ENCODE measurements at places on chromosomes 7 and 10.

- DNase-seq = no peak
These were observed 99.4 kb downstream of the RNF216 start for GRCh38 chr7:5681979-5682546.

DNA sequence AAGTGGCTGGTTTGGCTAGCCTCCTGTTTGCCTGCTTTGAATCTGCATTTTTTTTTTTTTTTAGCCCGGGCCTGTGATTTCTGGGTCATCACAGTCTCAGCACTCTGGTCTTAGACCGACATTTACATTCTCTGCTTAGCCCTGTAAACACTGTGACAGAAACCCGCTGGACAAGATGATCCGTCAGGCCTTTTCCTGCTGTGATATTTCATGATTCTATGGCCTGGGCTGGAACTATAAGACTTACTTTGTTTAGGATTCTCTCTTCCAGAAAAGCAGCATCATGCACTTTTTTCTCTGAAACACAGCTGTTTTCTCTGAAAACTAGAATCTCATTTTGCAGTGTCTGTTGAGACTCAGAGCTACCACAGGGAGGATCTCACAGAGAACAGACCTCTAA lies 705.5 kb downstream of the GRID1 start:
- no peak for DNase-seq

- DNase-seq = no peak
These were observed 134.9 kb upstream of the RSU1 start for GRCh38 chr10:16952080-16952479.

- no peak for DNase-seq
These were observed at the start of gene MYO1G for GRCh38 chr7:44978511-44979366. MYO1G (minus strand) TSS chr7:44979015; CDS start chr7:44978961, 54 bp downstream.

GRCh38 chr10:33093362-33093761 lies 135.3 kb upstream of the ITGB1 start:
- DNase-seq = no peak

GRCh38 chr10:124641282-124642087 lies 102.7 kb downstream of the FAM53B start:
- DNase-seq = no peak

Measured in AG09319 (cell line).